CD4-positive, alpha-beta T cell treated with Interleukin-12 subunit alpha and Interleukin-12 subunit beta, for 1 hour (primary cell): ENCODE measurements at places on chromosomes 13 and 19.

- DNase-seq, result no peak
Observed at GRCh38 chr19:46270521-46271256, 26.2 kb upstream of the HIF3A start.

GRCh38 chr13:27712421-27712820 lies 79.9 kb upstream of the GSX1 start:
- peak; percentile 34 for DNase-seq

DNA sequence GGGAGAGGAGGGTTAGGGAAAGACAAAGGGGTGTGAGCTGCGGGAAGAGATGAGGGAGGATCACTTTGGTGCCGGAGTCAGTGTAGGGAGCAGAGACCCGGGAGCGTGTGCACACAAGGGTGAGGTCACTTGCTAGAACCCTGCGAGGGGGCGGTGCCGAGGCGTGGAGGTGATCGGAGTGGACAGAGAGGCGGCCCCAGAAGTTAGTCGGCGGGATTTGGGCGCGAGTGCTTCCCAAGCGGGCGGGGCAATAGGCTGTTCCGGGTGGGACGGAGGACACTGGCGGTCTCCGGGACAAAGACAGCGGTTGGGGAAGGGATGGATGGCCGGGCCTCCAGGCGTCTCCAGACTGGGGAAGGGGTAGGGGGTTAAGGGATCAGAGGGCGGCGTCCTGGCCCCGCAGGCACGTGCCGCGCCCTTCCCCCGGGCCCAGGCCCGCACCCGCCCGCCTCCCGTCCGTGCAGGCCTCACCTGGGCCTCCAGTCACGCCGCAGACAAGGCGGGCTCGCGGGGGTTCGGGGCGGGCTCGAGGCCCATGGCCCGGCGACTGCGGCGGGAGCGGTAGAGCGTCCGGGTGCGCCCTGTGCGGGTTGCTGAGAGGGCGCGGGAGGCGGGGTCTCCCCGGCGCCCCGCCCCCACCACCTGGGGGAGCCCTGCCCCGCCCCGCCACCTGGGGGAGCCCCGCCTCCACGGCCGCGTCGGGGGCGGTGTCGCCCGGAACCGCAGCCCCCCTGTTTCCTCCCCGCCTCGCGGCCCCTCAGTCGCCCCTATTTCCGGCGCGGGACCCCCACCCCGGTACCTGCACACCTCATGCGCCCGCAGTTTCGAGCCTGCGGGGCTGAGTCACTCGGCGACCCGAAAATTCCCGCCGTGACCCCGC lies at the start of gene LPAR2:
TSS of gene LPAR2 (minus strand) at position 600 of the 880 bp plus-strand sequence. CDS start 945 bp downstream, outside the sequence.
- DNase-seq, result peak; percentile 87

DNA sequence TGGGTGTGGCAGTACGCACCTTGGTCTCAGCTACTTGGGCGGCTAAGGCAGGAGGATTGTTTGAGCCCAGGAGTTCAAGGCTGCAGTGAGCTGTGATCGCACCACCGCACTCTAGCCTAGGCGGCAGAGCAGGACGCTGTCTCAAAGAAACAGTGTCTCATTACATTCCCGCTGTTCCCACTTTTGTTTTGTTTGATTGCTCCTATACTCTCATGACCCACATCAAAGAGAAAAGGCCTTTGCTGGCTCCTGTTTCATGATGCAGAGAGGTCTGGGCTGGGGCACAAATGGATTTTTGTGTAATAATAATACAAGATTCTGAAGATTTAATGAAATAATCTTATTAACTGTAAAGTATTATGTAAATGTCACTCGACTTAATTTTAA lies 85.7 kb downstream of the LACC1 start:
- no peak for DNase-seq

DNA sequence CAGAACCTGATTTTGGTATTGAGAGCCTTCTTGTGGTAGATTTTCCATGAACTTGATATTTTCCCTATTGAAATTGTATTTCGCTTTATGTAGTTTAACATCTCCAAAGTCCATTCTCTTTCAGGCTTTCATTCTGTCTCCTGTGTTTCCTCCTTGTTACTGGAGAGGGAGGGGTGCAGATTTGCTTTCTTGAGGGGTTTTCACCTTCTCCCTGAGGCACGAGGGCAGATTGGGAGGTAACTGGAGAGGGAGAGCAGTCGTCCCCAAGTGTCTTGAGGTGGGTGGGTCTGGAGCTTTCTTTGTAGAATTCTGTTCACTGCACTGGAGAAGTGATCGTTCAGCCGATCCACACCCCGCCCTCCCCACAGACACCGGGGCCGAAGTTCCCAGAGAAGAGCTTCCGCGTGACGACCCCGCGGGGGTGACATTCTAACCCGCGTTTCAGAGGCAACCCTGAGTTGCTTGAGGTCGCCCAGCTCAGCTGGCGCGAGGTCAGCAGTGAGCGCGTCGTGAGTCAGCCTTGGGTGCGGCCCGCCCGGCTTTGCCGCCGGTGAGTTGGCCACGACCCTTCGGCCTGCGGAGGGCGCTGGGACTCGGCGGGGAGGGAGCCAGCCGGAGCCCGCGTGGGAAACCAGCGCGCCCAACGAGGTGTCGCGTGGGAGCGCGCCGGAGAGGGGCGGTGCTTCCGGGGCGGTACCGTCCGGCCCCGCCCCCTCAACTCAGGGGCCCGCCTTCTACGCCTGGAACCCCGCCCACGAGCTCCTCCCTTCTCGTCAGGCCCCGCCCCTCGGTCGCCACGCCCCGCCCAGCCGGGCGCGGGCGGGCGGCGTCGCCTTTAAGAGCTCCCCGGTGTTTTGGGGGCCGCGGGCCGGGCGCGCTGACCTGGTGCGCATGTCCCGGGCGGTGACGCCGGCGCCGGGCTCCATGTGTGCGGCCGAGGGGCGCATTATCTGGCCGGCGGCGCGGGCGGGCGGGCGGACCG lies at the start of gene GATAD2A:
TSS of gene GATAD2A (plus strand) at position 797 of the 982 bp plus-strand sequence. CDS start 59,671 bp downstream, outside the sequence.
- peak; percentile 92 for DNase-seq

DNA sequence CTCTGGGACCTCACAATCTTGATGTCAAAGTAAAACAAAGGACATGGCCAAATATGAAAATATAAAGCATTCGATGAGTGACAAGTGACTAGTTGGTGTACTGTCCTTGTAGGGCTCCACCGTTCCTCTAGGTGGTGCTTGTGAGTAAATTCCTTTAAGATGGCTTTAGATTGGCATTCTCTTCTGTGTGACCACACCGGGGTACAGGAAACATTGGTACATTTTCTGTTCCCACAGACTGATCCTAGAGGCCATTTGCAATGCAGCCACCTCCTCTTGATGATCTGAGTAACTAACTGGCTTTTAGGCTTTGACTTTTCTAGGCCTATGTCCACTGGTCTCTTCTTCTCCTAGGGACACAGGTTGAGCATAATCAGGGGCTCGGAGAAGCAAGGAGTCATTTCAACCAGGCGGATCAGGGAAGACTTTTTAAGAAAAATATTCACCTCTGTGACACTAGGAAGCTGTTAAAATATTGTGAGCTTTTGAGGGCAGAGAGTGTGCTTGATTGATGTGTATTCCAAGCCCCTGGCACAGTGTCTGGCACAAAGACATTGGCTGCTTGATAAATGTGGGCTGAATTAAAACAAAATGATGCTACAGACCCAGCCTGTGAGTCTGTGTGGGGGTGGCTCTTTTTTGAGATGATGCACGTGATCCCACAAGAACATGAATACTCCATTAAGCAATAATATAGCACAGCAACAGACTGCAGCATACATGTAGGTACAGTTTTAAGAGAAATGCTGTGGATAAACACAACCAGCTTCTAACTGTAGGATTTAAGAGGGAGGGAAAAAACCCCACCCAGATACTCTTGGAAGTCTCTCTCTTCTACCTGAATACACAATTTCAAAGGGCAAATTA lies 21.0 kb downstream of the EPSTI1 start:
- peak; percentile 69 for DNase-seq

DNA sequence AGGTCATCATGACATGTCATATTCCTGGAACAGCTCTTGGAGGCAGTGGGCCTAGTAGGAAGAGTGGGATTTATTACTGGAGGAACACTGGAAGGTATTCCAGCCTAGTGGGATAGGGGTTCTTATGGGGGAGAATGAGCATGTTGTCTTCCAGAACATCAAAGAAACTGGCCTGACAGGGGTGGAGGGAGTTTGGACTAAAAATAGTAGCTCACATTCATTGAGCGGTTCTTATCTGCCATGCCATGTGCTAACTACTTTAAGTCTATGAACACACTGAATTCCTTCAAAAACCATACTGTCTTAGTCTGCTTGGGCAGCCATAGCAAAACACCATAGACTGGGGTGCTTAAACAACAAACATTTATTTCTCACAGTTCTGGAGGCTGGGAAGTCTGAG lies 413.6 kb downstream of the HS6ST3 start:
- no peak for DNase-seq

GRCh38 chr19:37920591-37921450 lies 13.8 kb downstream of the SIPA1L3 start:
- no peak for DNase-seq

DNA sequence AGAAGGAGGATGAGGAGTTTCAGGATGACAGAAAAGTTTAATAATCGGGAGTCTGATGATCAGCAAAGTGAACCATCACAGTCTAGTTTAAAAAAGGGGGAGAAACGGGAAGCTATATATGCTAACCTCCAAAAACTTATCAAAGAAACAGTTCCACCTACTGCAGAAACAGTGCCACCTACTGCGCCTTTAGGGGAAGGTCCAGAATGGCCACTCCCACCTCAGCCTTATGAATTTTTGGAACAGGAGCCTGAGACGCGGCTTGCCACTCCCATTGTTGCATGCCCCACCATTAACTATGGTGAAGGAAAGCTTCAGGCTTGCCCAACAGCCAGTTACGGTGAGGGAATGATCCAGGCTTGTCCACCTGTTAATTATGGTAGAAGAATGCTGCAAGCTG lies 929.0 kb downstream of the SLITRK6 start:
- DNase-seq, result no peak

DNA sequence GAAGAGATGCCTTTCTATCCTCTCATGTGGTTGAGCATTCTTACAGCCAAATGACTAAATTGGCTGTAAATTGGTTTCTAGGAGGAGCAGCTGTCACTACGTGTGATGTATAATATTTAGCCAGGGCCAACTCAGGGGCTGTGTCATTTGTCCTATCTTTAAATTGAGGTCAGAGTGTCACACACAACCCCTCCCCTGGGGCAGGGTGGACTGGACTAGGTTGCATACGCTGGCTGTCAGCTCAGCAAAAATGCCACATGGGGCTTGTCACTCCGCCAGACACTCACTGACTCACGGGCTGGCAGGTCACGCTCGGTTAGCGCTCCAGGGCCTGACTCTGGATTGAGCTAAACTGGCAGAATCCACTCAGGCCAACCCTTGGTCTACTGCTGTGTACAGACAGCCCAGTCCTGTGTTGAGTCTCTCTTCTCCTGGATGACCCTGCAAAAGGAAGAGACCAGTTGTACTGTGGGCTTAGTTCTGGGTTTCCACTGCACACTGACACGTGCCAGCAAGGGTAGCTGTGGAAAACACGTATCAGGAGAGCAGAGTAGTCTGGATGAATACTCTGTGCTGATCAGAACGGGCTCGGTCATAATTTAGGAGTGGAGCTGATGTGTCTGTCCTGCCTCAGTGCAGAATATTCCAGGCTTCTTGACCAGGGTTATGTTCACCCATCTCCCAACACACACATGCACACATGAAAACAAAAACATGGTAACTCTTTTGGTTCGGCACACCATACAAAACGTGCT lies 29.1 kb downstream of the SHISA2 start:
- DNase-seq, result no peak

DNA sequence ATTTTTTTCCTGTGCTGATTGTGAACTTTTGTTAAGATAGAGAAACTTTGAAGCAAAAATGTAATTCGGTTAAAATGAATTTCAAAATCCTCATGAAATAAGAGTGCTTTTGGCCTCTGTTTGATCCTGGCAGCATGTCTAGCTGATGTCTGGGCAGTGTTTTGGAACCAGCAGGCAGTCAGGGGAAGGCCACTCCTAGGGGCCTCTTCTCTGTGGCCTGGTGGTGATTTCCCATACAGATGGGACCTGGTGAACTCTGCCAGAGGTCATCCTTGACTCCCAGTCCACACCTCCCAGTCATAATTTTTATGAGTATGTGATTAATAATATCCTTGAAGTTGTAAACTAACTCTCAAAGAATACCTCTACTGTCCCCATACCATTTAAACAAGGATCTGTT lies 226.6 kb downstream of the PCCA start:
- no peak for DNase-seq

DNA sequence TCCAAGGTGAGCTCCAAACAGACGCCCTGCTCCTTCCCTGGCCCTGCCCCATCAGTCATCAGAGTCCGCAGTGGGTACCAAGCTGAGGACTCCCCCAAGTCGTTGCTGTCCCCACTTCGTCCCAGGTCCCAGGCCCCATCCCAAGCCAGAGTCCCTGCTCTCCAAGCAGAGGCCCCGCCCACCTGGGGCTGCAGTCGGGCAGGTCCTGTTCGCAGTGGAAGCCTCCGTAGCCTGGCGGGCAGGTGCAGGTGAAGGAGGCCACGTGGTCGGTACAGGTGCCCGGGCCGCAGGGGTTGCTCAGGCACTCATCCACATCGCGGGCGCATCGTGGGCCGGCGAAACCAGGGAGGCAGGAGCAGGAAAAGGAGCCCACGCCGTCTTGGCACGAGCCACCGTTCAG lies 19.4 kb downstream of the NOTCH3 start:
- DNase-seq, result no peak

DNA sequence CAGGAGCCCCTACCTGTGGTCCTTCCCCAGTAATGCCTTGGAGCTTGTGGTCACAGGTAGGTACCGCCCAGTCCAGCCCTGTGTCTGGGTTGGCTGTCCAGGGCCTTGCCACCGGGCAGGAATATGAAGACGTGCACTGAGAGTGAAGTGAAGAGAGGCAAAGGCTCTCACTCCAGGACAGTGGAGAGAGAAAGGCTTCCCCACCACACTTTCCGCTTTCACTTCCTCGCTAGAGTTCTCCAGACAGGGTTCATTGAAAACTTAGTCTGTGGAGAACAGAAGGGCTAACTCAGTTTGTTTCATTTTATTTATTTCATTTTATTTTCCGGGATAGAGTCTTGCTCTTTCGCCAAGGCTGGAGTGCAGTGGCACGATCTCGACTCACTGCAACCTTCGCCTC lies 14.2 kb downstream of the FCAR start:
- DNase-seq, result no peak

GRCh38 chr19:52227196-52227940 lies 37.5 kb downstream of the PPP2R1A start:
- DNase-seq, result no peak

DNA sequence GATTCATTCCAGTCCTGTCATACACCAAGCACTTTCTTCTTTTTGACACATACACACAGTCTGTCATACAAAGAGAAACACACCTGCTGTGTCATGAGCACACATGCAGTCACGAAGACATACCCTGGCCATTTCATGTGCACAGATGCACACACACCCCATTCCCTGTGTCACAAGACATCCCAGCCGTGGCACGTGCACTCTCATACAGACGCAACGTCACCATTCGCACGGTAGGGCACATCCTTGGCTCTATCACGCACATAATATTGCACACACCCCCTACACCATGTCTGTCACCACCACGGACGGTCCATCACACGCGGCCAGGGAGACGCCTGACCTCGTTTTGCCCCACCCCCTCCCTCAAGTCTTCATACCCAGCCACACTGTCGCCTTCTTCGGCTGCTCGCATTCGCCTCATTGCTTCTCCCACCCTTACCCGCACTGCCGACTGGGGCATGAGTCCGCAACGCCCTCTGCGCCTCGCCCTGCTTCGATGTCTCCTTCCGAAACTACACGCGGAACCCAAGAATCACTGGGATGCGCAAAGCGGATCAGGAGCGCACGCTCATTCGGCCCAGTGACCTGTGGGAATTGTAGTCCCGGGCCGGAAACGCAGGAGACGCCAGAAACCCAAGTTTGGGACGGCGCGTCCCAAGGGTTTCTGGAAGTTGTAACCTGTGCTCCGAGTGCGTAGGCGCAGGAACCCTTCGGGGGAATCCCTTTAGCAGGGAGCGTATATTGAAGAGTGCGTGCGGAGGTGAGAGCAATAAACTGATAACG lies 6.8 kb upstream of the ZNF283 start:
- peak; percentile 27 for DNase-seq

- no peak for DNase-seq
Observed at GRCh38 chr13:76672420-76672819, 213.8 kb downstream of the KCTD12 start.

- DNase-seq, result no peak
Observed at GRCh38 chr19:54345938-54346386, 7.0 kb upstream of the LILRA4 start.
